NCI-H446 (cell line): ENCODE measurements at places on chromosomes 7 and 10.

DNA sequence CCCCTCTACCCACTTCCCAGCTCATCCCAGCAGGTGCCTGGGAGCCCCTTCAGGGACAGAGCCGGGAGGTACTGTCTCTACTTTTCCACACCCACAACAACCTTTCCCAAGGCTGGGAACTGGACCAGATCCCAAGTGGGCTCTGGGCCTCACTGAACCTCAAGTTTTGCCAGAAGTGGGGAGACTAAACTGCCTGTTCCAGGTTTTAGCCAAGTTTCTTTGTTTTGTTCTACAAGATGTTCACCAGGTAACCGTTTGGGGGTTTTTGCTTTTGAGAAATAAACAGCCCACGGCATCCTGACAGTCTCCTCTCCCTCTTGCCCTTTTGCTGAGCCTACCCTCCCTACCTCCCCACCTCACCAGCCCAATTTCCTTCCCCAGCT, 10.6 kb upstream of the EMX2 start:
- no peak for DNase-seq

- DNase-seq = no peak
Measured at GRCh38 chr10:24351961-24352360, 143.0 kb downstream of the KIAA1217 start.

DNA sequence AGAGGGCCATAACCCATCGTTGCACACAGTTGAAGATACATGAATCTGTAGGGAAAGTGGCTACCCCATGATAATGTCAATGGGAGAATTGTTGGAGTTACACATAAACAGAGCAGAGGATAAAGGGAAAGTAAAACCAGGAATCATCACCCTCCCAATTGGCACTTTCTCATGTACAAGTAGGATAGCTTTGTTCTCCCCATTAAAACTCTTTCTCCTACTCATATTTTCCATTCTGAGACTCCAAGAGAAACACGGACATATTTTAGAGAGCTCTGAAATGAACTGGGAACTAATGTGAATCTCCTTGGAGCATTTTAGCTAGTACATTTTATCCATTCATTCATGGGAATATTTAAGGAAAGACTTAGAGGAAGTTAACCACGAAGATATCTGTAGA, 17.2 kb upstream of the LRRC17 start:
- DNase-seq = no peak

DNA sequence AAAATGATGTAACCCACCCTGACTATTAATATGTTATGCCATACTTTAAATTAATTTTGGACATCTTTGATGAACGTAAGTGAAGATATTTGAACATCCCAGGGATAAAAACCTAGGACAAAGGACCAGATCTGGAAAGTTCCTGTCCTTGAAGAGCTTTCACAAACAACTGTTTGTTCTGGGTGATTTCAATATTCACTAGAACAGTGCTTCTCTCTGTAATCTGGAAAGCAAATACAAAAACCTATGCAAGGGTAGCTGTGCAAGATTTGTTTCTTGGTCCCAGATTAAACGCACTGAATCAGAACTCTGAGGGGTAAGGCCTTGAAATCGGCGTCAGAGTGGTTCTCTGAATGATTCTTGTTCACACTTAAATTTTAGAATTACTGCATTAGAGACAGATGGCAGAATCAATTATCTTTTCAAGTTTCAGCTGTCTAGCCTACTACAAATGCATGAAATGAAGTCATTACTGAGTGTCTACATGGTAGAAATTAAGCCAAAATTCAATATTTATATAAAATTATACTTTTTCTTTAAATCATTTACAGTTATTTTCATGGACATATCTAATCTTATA, 69.6 kb upstream of the CSTF2T start:
- DNase-seq = no peak

DNA sequence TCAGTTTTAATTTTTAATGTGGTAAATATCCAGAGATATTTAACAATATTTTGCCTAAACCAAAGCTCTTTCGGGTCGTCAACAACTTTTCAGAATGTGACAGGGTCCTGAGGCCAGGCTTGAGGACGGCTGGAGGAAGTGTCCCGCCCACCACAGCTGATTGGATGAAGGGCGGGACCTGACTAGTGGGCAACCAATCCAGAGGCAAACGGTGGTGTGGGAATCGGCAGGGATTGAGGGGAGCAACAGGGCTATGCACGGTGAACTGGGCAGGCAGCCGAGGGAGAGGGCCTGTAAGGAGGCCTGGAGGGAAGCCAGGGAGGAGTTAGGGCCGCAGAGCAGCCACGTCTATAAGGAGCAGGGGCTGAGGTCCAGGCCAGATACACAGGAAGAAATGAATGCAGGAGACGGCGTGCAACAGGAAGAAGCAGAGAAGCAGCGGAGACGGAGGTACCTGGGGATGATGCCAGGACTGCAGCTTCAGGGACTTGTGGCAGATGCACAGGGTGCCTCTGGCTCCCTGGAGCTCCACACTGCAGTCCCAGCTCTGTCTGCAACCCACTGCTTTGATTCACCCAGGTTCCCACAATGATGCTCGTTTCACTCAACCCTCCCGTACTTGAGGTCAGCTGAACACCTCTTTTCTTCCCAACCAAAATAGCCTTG, 46.1 kb upstream of the ZMIZ1 start:
- no peak for DNase-seq

GRCh38 chr10:116241642-116242410, 31.2 kb downstream of the GFRA1 start:
- DNase-seq = no peak

DNA sequence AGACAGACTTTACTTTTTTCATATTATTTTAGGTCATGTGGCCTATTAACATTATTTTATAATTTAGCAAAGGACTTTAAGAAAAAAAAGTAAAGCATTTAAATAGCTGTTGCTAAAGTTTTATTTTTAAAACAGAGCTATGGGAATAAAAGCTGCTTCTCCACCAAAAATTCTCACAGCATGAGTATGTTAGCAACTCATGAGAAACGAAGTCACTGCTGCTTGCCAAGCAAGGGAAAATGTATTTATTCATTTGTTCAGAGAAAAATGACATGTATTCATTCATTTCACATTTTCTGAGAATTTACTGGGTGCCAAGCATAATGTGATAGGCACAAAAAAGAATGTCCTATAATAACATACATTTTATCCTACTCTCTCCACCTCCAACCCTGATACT, 5.1 kb downstream of the LRRC72 start:
- no peak for DNase-seq

DNA sequence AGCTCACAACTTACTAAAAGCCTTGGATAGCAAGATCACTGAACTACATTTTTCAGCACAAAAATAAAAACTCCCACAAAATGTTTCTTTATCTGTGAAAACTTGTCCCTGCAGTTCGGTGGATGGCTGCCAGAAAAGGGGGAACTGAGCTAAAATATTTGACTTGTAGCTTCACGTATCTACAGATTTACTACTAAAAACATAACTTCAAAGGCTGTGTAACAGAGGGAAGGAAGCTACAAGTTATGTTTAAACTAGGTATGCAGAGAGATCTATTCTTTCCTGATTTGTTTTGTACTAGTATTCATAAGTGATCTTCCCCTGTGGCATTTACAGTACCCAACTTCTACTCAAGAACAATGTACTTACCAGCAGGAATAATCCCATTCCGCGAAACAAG, 25.1 kb downstream of the SGCE start:
- DNase-seq = no peak

- DNase-seq = no peak
Measured at GRCh38 chr7:13099154-13099795, 411.8 kb downstream of the ARL4A start.

DNA sequence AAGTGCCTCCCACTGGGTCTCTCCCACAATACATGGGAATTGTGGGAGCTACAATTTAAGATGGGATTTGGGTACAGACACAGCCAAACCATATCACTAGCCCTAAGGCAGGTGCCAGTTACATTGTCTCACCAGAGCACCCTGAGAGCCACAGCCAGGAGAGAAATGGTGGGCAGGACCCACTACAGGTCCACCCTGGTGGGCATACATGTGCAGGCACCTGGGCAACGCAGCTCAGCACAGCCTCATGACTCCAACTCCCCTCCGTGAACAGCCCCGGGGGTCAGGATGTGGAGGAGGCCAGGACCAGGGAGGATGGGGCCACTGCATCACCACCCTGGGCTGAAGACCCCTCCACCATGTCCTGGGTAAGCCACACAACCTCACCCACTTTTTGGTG, 205.7 kb downstream of the PTPRN2 start:
- no peak for DNase-seq

GRCh38 chr7:158811461-158811860, 17.8 kb downstream of the ESYT2 start:
- no peak for DNase-seq

DNA sequence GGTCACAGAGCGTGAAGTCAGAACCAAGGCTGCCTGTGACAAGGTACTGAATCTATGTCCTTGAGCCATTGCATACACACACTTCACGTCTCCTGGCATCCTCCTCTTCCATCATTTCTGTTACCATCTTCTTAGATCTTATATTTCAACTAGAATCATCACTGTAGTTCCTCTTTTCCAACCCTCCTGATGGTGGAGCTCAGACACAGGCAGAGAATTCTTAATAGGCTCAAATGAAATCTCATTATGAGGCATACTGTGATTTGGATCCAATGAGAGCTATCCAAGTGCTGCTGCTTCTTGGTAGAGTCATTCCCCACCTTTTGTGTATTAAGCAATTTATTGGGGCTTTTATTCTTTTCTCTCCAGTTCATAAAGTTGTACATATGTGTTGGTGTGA, 113.2 kb downstream of the CALCR start:
- no peak for DNase-seq

- DNase-seq = no peak
Measured at GRCh38 chr7:103660455-103661371, 214.7 kb upstream of the SLC26A5 start.

DNA sequence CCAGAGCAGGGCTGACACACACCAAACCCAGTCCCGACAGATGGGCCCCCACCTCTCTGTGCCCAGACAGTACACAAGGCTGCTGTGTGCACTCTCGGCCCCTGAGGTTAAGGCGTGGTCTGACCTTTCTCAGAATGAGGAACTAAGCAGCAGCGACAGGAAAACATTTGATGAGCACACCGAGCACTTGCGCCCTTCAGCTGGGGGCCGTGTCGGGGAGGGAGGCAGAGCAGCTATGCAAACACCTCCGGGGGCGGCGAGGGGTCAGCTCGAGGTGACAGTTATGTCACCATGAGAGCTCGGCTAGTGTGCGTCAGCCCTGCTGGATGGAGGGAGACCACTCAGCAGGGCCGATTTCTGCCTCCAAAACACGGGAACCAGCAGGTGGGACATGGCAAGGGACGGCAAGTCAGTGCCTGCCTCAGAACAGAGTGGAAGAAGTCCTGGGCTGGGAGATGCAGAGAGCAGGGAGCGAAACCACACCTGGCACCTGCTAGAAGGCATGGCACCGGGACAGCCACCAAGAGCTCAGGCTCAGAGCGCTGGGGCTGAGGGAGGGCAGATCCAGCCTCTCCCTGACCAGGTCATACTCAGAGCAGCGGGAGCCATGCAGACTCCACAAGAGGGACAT, 57.4 kb downstream of the CHST15 start:
- DNase-seq = no peak

DNA sequence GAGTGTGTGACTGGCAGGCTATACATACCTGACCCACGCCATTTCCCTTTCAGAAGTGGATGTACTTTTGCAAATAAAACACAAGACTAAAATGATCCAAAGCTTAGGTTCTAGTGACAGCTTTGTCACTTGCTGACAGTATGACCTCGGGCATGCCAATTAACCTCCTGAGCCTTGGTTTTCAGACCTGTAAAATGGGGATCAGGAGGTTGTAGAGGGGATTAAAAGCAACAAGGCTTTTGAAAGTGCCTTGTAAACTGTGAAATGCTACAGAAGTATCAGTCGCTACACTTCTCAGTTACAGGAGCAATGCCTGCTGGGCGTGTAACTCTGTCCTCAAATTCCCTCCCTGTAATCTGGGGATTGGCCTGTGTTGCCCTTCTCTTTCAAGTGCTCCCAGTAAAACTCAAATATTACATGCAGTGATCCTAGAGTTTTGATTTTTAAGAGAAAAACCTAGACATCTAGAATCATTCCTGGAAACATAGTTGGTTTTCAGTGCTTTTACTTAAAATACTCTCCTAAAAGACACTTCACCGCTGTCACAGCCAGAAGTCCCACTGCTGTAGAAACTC, 8.8 kb upstream of the GRB10 start:
- no peak for DNase-seq

GRCh38 chr7:1523208-1523607, 7.3 kb upstream of the MAFK start:
- no peak for DNase-seq

DNA sequence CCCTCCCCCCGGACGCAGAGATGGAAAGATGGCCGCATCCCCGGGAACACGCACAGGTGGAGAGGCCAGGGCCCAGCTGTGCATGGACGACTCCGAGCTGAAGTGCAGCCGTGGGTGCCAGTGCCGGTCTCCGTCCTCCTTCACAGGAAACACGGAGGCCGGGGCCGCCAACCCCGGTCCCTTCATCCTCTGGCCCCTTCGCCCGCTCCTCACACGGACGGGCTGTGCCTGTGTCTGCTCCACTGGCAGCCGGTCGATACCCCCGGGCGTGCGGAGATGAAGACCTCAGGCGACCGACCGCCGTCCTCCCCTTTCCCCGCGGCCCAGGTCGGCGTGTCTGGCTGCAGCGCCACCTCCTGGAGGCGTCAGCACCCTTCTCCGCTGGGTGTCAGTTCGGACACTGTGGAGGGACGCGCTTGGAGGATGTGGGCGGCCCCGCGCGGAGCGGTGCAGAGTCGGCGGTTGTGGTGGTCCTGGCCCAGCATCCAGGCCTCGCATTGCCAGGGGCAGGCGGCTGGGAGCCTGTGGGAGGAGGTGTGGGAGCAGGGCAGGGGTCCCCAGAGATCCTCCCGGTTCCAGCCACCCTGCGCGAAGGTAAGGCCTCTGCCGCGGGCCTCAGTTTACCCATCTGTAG, 9.9 kb downstream of the ZNF511 start:
- no peak for DNase-seq

GRCh38 chr10:132961787-132962622, 19.6 kb upstream of the CFAP46 start:
- no peak for DNase-seq

DNA sequence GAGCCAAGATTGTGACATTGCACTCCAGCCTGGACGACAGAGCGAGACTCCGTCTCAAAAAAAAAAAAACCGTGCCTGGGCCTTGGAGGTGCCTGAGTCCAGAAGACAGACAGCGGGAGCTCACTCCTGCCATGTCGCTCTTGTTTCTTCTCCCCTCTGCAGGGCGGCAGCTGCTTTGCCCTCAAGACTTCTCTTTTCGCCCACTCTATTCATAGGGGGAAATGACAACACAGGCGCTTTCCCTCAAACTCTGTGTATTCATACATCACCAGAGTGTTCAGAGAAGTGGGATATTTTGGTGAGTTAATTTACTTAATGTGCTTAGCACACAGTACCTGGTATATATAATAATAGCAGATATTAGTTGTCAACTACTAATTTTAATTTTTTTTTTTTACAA, 44.5 kb downstream of the FOXK1 start:
- no peak for DNase-seq

GRCh38 chr7:107277331-107277730, 108.5 kb downstream of the HBP1 start:
- no peak for DNase-seq

GRCh38 chr7:158186406-158186805, 401.2 kb downstream of the PTPRN2 start:
- no peak for DNase-seq
